ENCODE measurements at places on chromosomes 7 and 10. TPM values are rescaled to one million over a fixed set of nuclear protein-coding genes. Genes with fewer than 3 reads are reported as not detected.

CC2D2B gene
- 2.9 TPM for total RNA-seq

ACBD7 gene
- total RNA-seq, result 0.48 TPM

GIMAP7 gene
- 102 TPM for total RNA-seq

ANXA8 gene
- total RNA-seq, result 183 TPM

AUTS2 gene
- total RNA-seq, result 16.3 TPM

LRRC18 gene
- not detected for total RNA-seq

ACSM6 gene
- total RNA-seq, result not detected

LLCFC1 gene
- not detected for total RNA-seq

PRSS1 gene
- not detected for total RNA-seq

SVOPL gene
- not detected for total RNA-seq

SLIT1 gene
- 0.25 TPM for total RNA-seq

NRCAM gene
- total RNA-seq, result 5.6 TPM

CYP3A7 gene
- 0.60 TPM for total RNA-seq

SLC39A12 gene
- total RNA-seq, result 0.44 TPM

TRIM73 gene
- total RNA-seq, result 2.0 TPM

RNF32 gene
- not detected for total RNA-seq

ATRNL1 gene
- 5.1 TPM for total RNA-seq

NXPH1 gene
- not detected for total RNA-seq

CTBP2 gene
- 48.0 TPM for total RNA-seq

HOXA5 gene
- 10.4 TPM for total RNA-seq

CYP2C19 gene
- total RNA-seq, result not detected

DPYSL4 gene
- 0.69 TPM for total RNA-seq

Data from omental fat pad (tissue), 4 donors.